Activated CD4-positive, alpha-beta T cell treated with anti-CD3 and anti-CD28 coated beads for 48 hours (primary cell): ENCODE measurements at places on chromosomes 11 and 22.
A peak's percentile ranks its signal among the peaks of the same experiment; 100 is the strongest.

- DNase-seq, result no peak
Measured at GRCh38 chr11:24238771-24239645, 257.8 kb upstream of the LUZP2 start.

GRCh38 chr11:20014067-20014402, 146.2 kb downstream of the DBX1 start:
- DNase-seq, result no peak

DNA sequence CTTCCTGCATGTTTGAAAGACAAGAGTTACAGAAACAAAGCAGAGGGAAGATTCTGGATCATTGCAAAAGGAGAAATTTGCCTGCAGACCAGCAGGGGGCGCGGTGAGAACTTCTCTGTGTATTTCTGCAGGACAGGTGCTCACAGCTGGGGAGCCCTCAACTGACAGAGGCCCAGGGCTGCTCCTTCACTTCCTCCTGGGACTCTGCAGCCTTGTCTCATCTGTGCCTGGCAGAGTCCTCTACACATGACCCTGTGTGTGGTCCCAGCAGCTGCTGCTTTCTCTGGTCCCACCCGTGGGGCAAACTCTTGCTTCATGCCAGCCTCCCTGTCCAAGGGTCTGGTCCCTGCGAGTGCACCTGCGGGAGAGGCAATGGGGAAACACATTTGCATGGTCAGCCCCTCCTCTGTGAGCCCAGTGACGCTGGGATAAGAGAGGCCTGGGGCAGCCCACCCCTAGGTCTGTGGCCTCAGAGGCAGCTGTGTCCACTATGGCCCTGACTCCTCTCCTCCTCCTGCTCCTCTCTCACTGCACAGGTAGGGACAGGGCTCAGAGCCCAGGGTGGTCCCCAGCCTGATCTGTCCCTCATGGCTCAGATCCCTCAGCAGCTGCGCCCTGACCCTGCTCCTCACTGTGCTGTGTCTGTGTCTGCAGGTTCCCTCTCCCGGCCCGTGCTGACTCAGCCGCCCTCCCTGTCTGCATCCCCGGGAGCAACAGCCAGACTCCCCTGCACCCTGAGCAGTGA, 43.2 kb upstream of the VPREB1 start:
- no peak for DNase-seq

GRCh38 chr11:44256673-44257291, 53.2 kb downstream of the ALX4 start:
- no peak for DNase-seq

DNA sequence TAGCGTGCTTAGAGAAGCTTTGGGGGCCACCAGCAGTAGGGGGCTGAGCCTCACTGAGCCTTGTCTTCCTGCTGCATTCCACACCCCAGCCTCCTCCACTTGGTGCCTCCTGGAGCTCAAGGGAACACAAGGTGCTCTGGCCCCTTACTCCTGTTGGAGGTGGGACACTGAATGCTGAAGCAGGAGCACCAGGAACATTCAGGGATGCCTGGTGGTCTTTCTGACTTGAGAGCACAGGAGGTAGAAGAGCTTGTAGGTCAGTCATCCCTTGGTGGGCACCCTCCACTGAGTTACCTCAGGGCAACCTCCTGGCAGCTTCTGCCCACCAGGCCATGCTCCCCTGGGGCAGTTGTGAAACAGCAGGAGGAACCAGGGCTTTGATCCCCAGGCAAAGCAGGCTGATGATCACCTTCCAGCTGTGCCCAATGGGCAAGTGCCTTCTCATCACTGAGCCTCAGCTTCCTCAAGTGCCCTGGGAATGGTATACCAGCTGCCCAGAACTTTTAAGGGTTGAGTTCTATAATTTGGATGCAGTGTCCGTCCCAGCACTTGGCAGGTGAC, 50.1 kb downstream of the CABIN1 start:
- DNase-seq, result no peak

DNA sequence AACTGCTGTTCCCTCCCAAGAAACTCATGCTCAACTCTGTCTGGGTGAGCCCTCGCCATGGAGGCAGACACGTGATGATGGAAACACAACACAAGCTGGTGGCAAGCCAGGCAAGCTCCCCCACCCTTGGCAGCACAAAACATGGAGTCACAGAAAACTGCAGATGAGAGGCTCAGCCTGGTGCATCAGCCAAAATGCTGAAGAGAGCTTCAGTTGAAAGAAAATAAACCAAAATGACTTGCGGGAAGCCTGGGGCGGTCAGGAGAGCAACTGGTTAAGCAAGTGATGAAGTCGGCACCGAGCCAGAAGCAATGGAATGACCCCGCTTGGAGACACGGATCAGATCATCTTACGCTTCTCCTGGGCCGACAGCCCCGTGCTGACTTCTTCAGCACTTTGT, 68.3 kb downstream of the C11orf58 start:
- no peak for DNase-seq

GRCh38 chr11:58513747-58514367, 6.0 kb upstream of the OR5B21 start:
- DNase-seq, result no peak

DNA sequence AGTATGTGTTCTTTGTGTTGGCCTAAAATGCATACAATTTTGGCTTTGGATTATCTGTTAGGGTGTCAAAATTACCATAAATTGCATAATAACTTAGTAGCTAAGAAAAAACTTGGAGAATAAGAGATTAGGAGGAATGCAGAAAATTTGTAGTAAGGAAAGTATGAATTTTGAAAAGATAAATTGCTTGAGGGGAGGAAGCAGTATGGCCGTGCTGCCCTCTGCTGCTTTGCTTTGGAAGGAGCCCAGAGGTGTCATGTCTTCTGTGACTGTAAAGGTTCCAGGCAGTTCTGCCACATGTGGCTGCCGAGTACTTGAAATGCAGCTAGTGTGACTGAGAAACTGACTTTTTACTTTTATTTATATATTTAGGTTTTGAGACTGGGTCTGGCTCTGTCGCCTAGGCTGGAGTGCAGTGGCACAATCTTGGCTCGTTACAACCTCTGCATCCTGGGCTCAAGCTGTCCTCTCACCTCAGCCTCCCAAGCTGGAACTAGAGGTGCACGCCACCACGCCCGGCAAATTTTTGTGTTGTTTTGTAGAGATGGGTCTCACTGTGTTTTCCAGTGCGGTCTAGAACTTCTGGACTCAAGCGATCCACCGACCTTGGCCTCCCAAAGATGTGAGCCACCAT, 1.8 kb downstream of the ADSL start:
- peak; percentile 77 for DNase-seq

DNA sequence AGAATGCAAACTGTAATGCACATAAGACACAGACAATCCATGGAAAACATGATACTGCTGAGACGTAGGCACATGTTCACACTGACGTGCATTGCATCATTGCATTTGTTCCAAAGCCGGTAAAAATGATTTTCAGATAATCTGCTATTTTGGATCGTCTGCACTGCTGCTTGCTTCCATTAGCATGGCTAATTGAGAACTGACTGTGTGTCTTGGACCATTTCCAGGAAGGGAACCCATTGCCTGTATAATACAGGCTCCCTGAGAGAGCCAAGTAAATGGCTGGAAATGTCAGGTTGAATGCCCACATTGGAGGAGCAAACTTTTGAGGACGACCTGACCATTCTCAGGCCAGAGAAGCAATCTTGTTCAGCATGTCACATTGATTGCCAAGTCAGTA, 304.8 kb downstream of the ST3GAL4 start:
- no peak for DNase-seq

DNA sequence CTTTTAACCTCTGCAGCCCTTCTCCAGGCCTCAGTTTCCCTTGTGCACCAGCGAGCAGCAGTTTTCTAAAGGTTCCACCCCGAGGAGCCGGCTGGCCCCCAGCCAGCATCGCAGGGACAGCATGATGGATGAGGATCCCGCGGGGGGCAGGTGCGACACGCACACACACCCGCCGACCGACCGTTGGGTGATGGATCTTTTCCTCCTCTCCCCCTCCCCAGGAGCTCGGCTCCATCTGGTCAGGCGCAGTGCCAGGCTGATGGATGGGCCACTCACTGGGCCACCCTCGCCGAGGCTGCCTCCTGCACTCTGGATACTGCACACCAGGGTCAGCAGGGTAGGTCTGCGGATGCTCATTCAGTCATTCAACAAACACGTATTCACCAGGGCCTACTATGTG, 12.8 kb upstream of the CABP7 start:
- no peak for DNase-seq

GRCh38 chr11:130162733-130163132, 3.2 kb downstream of the ST14 start:
- DNase-seq, result peak; percentile 42

DNA sequence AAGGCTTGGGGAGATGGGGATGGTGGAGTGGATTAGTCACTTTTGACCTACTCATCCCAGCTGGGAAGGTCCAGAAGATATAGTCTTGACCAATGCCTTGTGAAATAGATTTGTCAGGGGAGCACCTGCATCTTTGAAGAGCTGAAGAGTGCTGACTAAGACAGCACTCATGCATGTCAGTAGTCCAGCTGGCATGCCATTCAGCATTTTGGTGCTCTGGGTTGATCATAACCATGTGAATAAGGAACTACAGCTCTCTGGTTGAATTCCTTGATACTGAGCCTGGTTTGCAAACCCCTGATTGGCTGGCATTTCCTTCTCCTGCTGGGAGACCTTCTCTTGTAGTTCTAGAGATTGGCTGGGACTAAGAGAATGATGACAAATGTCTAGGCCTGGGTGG, 106.8 kb upstream of the ALX4 start:
- DNase-seq, result no peak

DNA sequence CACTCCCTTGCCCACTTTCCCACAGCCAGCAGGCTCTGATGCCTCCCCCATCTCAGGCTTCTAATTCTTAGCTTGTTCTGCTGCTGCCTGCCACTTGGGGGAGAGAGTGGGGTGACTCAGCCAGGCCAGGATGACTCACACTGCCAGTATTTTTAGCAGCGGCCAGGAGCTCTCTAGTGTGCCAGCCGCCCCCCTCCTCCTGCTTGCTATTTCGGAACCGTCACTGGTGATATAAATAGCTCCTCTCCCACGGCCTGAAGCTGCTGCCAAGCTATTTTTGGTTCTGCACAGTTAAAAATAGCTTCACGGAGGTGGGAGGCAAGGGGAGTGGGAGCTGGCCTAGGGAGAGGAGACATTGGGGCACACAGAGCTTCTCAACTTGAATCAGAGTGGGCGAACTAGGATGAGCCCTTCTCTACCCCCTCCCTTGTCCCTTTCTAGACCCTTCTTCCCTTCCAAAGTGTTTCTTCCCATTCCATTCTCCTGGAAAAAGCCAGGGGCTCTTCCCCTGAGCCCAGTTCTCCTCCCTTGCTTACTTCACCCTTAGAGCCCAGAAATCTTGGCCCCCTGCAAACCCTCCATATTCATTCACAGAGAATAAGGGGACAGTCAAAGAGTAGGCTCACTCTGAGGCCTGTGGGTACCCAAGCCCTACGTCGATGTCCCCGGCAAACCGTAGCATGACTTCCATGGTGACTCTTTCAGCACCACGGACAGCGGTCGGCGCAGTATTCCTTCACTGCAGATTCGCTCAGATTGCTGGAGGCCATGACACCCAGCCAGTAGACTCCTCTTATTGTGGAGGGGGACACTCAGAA, 2.5 kb upstream of the NPAS4 start:
- DNase-seq, result peak; percentile 88

- DNase-seq, result no peak
Measured at GRCh38 chr11:107172996-107173395, 154.7 kb upstream of the GUCY1A2 start.

DNA sequence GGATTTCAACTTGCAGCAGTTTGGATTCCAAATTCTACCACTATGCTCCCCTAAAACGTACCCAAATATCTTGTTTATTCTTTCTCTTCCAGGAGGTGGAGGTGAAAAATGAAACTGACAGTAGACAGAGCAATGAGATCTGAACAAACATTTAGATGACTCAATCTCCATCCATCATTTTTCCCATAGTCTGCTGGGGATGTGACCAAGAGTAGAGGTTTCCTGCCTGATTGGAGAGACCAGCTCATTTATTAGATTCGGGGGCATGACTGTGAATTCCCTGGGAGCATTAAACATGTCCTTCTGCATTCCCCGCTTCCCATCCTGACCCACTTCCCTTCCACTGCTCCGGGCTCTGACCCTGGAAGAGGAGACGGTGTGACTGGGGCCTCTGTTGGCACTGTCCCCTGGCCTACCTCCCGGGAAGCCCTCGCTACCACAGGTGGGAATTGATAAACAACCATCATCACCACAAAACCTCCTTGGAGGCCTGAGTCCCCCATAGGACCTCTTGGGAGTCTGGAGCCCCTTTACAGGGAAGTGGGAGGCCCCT, 20.3 kb downstream of the DKK3 start:
- no peak for DNase-seq

GRCh38 chr11:73894725-73895335, 18.0 kb downstream of the PAAF1 start:
- no peak for DNase-seq
